ENCODE measurements at places on chromosomes 2 and 18. TPM values are rescaled to one million over a fixed set of nuclear protein-coding genes. Genes with fewer than 3 reads are reported as not detected.
A peak's percentile ranks its signal among the peaks of the same experiment; 100 is the strongest.

DNA sequence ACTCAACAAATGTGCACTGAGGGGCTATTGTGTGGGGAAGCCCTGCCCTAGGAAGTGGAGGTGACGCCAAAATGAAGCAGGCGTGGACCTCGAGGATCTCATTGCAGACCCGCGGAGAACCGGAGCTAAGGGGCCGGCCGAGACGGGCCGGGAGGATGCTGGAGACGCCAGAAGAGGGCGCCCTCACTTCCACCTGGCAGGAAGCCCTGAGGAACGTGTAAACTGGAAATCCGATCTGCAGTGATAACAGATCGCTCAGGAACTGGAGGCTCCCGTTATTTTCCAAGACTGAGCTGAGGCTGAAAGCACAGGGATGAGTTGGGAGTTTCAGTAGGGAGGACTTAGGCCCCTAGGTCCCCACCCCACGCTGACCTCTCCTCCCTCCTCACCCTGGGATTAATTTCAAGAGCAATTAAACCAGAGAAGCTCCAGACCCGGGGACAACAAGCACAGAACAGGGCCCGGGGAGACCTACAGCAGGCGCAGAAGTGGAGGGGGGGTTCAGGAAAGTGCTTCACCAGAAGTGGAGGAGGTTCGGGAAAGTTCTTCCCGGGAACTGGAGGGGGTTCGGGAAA, 7.7 kb upstream of the COL6A3 start:
- DNase-seq = peak; percentile 72

- no peak for DNase-seq
These were observed 519.8 kb upstream of the ZNF804A start for GRCh38 chr2:184078496-184078895.

GRCh38 chr2:191462370-191462769, 215.6 kb upstream of the NABP1 start:
- peak; percentile 18 for DNase-seq

DNA sequence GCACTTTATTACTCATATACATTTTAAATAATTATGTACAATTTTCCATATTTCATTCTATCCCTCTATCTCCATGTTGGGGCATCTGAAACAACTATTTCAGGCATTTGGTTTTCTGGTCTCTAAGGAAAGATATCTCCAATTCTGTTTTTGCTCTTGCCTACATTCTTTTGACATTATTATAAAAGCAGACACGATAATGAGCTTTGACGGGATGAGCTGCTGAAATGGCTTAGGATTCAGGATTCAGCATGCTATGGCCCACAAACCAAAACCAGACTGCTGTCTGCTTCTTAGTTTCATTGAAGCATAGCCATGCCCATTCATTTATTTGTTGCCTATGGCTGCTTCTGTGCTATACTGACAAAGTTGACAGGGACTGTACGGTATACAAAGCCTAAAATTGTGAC, 42.7 kb upstream of the GLS start:
- DNase-seq = no peak

DNA sequence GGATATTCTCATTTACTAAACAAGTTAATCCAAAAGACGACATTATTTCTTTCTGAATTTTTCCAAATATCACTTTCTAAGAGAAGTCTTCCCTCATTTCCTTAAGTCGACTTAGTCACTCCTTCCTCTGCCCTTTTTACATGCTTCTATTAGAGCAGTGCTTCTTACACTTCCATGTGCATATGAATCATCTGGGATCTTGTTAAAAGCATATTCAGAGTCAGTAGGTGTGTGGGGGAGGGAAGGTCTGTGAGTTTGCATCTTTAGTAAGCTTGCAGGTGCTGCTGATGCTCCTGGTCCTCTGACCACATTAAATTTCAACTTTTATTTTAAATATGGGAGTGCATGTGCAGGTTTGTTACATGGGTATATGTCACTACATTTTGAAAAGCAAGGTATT, 582.6 kb downstream of the NRXN1 start:
- DNase-seq = no peak

GRCh38 chr2:105315314-105315713, 14.2 kb downstream of the TGFBRAP1 start:
- no peak for DNase-seq

- DNase-seq = no peak
These were observed 33.2 kb upstream of the CCDC88A start for GRCh38 chr2:55452879-55453278.

DNA sequence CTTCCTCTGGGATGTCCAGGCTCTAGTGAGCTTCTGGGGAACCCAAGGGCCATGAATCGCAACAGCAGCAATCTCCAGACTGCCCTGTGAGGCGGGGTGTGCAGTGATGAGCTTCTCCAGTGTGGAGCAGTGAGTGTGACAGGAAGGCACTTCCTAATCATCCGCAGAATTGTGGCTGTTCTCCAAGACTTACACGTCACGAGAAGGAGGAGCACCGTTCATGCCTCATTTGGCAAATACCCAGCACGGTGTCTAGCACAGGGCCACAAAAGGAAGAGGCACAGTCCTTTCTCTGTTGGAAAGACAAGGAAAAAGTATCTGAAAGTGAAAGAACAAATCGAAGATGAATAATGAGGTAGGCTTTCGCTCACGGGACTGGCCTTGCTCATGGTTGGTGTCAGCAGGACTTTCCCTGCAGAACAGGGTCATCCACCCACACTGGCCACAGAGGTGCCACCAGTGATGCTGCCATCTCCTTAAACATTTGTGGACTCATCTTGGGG, 125.1 kb upstream of the HAAO start:
- peak; percentile 64 for DNase-seq

- DNase-seq = no peak
These were observed 291.3 kb upstream of the TCF4 start for GRCh38 chr18:55879331-55879730.

- no peak for DNase-seq
These were observed 63.7 kb upstream of the FANCL start for GRCh38 chr2:58304843-58305242.

GRCh38 chr2:149871091-149871885, 283.7 kb upstream of the MMADHC start:
- DNase-seq = no peak

DNA sequence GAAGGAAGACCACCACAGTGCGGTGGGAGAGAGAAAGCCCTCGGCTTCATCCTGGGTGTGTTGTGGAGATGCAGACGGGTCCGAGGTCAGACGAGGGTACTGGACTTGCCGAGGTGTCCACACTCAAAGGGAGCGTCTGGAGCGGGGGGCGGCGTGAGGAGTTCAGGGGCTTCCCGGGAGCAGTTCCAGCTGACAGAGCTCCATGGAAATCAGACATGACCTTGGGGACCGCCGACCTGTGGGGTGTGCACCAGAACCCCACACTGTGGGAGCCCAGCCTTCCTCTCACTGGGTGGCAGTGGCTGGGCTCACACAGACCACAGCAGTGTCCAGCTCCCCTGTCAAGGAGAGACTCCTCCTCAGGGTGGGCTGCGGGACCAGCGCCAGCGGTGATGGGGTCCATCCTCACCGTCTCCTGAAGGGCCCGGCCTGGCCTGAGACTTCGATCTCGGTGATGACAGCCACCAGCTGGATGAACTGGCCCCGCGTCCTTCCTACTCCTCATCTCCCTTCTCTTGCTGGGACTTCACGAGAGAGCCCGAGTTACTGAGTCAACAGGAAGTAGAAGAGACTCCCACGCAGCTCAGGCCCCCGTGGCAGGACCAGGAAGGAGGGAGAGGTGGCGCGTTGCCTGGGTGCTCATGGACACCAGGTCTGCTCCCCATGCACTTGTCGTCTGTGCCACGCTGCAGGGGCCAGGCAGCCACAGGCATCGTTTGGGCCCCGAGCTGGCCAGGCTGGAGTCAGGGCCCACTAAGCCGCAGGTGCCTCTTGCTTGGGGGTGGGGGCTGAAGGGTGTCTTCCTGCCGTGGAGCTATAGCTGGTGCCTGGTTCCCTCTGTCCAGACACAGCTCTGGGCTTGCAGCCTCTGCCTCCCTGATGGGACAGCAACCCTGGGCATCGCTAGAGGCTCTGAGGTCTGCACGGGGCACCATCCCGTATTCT, 101.9 kb upstream of the CTDP1 start:
- no peak for DNase-seq

GCG gene
- not detected for total RNA-seq

- DNase-seq = no peak
These were observed 22.6 kb downstream of the MTX2 start for GRCh38 chr2:176291809-176292283.

GRCh38 chr2:235849489-235849888, 318.7 kb downstream of the GBX2 start:
- DNase-seq = no peak

ZNF385B gene
- 8.8 TPM for total RNA-seq

GRCh38 chr2:9858730-9859068, 15.4 kb downstream of the TAF1B start:
- DNase-seq = no peak

- no peak for DNase-seq
These were observed 189.3 kb downstream of the ANAPC1 start for GRCh38 chr2:111694700-111695101.

DNA sequence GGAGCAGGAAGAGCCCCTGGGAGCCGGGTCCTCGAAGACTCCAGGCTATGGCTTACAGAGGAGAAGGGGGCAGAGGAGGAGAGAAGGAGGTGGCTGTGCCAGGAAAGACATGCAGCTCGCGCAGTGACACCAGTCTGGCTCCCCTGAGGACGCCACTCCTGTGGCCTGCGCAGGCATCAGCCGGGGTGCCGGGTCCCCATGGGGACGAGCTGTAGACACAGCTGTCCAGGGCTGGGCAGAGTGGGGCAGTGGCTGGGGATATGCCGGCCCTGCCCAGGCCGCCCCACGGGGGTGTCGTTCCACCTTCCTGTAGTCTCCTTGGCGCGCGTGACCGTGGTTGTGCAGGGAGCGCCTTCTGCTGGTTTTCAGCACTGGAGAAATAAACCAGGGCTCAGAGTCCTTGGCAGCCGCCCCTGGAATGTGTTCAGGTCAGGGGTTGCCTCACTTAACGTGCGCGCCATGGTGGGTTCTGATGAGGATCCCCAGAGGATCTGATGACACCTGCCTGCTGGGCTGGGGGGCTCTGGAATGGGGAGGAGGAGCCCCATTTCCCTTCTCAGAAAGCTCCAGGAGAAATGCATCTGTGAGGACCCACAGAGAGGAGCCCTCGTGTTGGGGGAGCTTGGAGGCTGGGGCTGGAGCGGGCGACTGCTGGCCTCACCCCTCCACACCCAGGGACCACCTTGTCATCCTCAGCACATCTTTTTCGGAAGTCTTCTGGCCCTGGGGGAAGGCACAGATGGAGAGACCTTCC, 26.7 kb downstream of the RAMP1 start:
- DNase-seq = peak; percentile 48

- no peak for DNase-seq
These were observed 8.5 kb upstream of the DAW1 start for GRCh38 chr2:227862741-227863588.

- DNase-seq = no peak
These were observed 61.9 kb upstream of the RND3 start for GRCh38 chr2:150549381-150549780.

GRCh38 chr18:55337138-55337537, 250.9 kb downstream of the TCF4 start:
- no peak for DNase-seq

DNA sequence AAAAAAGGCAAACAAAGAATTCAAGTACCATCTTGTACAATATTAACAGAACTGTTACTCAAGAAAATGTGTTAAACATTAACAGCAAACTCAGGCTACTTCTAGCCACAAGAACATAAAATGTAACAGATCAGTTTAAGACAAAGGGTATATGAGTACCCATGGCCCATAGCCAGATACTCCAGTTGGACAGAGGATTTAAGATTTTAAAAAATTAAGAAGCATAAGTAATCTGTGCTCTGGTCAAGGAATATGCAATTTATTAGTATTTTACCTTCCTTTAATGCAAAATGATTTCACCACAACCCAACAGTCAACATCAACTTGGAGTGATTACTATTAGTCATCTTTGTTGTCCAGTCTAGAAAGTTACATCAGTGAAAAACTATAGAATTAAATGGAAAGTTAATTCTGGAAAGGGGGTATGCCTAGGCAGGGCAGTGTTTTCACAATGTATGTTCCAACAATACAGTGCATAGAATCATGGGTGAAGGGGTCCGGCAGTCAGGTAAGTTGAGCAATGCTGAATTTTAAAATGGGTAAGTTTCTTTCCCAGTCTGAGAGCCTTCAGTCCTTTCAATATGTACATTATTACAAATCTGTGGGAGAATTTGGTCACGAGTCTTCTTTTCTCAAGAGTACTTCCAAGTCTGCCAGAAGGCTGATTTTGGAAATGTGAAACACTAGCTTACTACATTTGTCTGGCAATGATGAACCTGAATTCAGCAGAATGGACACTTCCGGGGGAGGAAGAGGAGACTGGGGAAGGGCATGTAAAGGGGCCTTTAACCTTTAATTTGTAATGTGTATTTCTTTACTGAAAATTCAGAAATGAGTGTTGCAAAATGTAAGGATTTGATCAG, 34.5 kb downstream of the SFT2D3 start:
- DNase-seq = no peak

DNA sequence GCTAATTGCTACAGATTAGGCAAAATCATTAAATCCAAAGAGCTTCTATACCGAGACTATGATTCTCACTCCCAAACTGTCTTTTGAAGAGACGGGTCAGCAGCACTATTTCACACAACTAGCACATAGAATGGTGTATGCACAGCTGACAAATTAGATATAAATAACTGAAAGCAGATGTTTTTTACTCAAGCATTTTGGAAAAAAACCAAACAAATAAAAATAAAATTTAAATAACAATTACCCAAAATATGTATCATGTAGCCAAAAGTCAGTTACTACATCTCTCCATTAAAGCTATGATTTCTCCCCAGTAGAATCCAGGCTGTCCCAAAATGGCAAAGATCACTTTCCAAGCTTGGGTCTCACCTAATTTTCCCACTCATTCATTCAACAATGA, 107.9 kb downstream of the TMEM163 start:
- DNase-seq = no peak

FOXI3 gene
- total RNA-seq = not detected

DNA sequence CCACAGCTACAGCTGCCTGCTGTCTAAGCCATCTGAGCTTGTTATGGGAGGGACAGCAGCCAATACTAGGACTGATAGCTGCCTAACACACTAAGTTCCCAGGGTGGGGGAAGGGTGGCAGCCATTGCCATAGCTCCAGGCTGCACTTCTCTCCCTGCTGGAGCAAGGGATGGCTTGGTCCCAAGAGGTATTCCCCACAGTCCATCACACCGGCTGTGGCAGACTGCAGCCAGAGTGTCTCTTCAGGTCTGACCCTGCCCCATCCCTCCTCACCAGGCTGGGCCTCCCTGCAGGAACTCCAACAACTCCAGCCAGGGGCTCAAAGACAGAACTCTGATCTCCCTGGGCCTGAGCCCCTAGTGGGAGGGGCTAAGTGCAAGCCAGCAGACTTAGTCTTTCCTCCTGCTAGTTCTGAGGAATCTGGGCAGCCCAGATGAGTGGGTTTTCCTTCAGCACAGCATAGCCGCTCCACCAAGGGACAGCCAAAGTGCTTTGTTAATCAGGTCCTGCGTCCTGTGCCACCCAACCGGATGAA, 632.1 kb downstream of the SOCS6 start:
- DNase-seq = no peak

All from breast epithelium (tissue), 4 donors.